ENCODE measurements at places on chromosomes 7 and 10.

DNA sequence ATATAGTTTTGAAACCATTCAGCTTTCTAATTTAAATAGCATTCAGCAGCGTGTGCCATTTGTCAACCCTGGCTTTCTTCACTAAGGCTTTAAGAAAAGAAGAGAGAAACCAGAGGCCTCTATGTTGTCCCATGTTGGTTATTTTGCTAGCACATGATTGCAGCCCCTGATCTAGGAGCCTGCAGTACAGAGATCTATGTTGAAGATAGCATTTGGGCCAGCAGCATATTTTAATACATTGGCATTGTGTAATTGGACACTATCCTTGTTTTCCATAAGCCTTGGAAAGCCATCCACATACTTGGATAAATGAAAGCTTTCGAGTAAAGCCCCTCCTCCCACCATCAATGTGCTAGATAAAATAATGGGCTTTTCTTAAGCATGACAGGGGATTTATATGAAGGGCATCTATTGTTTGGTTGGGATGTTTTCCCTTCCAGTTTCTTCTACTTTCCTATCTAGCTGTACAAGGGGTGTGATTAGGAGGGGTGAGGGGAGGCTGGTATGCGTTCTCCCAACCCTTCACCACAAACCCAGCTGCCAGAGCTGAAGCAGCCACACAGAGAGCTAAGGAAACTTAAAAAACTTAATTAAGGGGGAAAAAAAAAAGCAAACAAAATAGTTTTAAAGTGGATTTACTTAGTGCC is 23.1 kb upstream of the SDHAF3 start:
- no peak for DNase-seq

GRCh38 chr7:28579571-28579970 is 167.3 kb downstream of the CREB5 start:
- no peak for DNase-seq

DNA sequence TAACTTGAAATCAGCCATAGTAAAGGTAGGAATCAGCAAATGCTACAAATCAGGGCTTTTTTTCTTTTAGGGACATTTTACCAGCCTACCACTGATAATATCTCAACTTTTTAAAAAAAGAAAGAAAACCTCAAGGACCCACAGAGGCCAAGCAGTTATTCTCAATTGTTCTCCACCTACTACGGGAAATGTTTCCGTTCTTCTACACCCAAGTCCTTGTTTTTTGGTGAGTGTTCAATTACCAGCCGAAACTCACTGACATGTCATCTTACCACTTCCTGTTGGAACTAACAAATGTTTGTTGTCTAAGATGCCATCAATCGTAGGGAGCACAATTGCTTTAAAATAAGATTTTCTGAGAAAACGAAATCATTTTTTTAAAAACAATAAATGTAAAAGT is 50.2 kb upstream of the CDK1 start:
- DNase-seq = no peak

GRCh38 chr7:51611937-51612336 is 295.3 kb upstream of the COBL start:
- no peak for DNase-seq

- DNase-seq = no peak
These were observed 315.3 kb downstream of the SNX13 start for GRCh38 chr7:17625043-17625442.

GRCh38 chr7:80347173-80347572 is 164.7 kb downstream of the GNAT3 start:
- DNase-seq = no peak

DNA sequence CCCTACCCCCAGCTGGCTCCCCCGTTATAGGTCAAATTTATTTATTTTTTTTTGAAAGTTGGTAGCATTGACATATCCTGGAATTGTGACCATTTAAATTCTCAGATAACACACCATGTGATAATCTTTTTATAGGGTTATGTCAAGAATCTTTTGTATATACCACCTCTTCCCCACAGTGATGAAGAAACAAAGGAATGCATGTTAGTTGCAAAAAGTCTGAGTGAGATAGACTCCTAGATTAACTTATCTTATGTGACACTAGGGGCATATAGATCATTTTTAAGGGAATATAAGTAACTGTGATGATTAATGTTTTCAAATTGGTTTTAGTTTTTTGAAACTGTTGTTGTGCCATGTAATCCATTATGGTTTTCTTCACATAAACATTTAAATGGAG is 68.3 kb downstream of the MLLT10 start:
- DNase-seq = no peak

Data from activated CD4-positive, alpha-beta T cell treated with anti-CD3 and anti-CD28 coated beads, Interleukin-2, amount 50 U/mL, for 1 hour (primary cell).